ENCODE measurements at places on chromosomes 7 and 10.

- DNase-seq, result no peak
Observed at GRCh38 chr7:4849390-4849789, 12.4 kb downstream of the PAPOLB start.

GRCh38 chr10:114477285-114477684 is 73.0 kb upstream of the AFAP1L2 start:
- no peak for DNase-seq

GRCh38 chr7:116417593-116418345 is 81.8 kb upstream of the CAV2 start:
- DNase-seq, result no peak

GRCh38 chr7:22607180-22607579 is 107.2 kb upstream of the STEAP1B start:
- no peak for DNase-seq

- DNase-seq, result no peak
Observed at GRCh38 chr7:52992001-52992400, 43.4 kb upstream of the POM121L12 start.

GRCh38 chr10:103849880-103850571 is 5.3 kb downstream of the SH3PXD2A start:
- no peak for DNase-seq

DNA sequence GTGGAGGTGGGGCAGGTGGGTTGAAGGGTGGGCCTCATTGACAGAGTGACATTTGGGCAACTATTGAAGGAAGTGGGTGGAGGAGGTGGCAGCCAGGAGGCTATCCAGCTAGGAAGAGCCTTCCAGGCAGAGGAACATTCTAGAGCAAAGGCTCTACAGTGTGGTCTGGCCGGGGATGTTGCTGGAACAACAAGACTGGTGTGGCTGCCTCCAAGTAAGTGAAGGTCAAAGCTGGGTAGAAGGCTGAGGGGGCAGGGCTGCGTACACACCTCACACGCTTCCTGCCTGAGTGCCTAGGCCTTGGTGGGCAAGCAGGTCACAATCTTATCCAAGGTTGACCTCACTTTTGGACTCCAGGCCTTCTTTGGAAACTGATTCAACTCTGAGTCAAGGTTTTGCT is 6.6 kb downstream of the CPA1 start:
- no peak for DNase-seq

Data from stimulated activated CD8-positive, alpha-beta memory T cell treated with anti-CD3 and anti-CD28 coated beads, Interleukin-7, amount 100 ng/mL, for 24 hours (primary cell).